ENCODE measurements at places on chromosomes 16 and 17. TPM values are rescaled to one million over a fixed set of nuclear protein-coding genes. Genes with fewer than 3 reads are reported as not detected.

GRCh38 chr17:40022961-40023541 lies 7.8 kb downstream of the CSF3 start:
- DNase-seq, result no peak

DNA sequence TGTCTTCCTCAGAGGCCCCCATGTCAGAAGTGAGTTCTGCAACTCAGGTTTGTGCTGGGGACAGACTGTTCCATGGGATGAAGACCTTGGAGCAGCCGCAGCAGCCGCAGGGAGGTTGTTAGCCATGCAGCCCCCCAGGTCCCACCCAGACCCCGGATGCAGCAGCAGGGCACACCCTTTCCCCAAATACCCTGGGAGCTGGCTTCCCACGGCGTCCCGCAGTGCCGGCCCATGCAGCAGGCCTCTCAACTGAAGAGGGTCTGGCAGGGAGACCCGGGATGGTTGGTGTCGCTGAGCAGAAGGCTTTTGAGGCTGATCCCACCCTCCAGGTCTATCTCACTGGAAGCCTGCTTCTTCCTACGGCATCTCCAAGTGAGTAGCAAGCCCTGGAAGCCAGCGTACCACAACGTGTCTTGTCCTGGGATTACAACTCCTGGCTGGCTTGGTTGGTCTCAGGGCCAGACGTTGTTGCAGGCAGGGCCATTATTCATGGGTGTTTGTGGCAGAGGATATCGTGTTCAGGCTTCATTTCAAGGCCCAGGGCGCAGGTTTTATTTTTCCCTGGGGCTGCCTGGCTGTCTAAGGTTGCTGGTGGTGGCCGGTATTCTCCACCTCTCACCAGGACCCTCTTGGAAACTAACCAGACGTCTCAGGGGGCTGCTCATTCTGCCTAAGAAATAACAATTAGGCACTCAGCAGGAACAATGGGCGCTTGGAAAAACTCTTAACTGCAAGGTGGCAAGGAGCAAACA lies 223.2 kb downstream of the C16orf95 start:
- no peak for DNase-seq

DNA sequence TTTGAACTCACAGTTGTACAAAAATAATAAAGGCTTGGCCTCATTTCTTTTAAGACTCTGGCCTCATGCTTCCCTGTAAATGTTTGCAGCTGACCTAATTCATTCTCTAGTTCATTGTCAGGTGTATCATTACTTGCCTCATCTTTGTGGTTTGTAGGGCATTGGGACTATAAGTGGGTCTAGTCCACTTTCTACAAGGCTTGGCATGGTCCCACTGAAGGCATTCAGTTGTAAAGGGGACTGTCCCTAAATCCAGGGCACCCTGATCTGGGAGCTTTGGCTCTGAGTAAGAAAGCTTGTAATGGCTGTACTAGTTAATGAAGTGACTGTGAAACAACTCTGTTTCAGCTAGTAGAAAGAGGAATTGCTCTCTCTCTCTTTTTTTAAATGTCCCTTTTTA lies 2.7 kb downstream of the KCTD2 start:
- no peak for DNase-seq

GRCh38 chr16:85826686-85827247 lies 27.3 kb downstream of the COX4I1 start:
- DNase-seq, result no peak

DNA sequence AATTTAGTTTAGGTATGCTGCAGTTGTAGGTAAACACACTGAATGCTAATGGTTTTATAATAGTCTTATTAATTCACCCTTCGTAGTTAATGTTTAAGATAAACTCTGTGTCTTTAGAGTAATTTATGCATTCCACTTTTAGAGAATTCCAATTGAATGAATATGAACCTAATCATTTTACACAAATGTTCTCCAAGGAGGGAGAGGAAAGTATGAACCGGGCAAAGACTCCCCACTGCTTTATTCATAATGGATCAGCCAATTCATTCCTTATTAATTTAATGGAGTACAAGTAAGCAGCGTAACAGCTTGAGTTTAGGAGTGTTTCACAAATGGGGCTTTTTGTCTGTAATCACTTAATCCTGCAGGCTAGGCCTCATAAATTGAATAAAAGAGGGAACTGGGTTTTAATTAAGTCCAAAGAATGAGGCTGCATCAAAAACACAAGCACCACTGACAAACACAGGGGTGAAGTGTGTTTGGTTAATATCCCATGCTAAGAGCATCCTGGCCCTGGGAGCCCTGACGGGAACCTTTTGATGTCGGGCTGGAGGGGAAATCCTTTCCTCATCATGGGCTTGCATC lies 375.7 kb upstream of the DYNLRB2 start:
- no peak for DNase-seq

- DNase-seq, result no peak
These were observed 18.8 kb downstream of the PCTP start for GRCh38 chr17:55769625-55770000.

- peak; percentile 58 for DNase-seq
These were observed at the start of gene METRNL for GRCh38 chr17:83079352-83079747. METRNL (plus strand) TSS chr17:83079609; CDS start chr17:83079816, 207 bp downstream.

DNA sequence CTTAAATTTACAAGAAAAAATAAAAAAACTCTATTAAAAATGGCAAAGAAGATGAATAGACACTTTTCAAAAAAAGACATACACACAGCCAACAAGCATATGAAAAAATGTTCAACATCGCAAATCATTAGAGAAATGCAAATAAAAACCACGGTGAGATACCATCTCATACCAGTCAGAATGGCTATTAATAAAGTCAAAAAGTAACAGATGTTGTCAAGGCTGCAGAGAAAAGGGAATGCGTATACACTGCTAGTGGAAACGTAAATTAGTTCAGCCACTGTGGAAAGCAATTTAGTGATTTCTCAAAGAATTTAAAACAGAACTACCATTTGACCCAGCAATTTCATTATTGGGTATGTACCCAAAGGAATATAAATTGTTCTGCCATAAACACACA lies 31.4 kb downstream of the CAPNS2 start:
- DNase-seq, result no peak

DNA sequence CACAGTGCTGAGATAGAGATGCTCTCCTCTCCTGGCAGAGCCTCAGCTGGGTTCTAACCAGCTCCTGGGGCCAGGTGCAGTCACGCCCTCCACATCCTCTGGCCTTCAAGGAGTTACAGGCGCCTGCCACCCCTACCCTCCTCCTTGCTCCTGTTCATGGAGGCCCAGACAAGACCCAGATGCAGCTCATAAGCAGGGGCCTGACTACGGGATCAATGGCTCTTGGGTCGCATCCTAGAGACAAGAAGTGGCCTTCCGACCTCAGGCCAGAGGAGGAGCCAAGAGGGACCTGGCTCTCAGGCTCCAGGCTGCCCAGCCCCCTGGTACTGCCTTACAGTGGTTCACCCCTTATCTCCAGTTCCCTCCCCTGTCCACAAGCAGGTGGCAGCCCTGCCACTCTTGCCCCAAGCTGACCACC lies 23.0 kb downstream of the ARHGAP27 start:
- no peak for DNase-seq

Gene DNAAF1
- 1.4 TPM for total RNA-seq

DNA sequence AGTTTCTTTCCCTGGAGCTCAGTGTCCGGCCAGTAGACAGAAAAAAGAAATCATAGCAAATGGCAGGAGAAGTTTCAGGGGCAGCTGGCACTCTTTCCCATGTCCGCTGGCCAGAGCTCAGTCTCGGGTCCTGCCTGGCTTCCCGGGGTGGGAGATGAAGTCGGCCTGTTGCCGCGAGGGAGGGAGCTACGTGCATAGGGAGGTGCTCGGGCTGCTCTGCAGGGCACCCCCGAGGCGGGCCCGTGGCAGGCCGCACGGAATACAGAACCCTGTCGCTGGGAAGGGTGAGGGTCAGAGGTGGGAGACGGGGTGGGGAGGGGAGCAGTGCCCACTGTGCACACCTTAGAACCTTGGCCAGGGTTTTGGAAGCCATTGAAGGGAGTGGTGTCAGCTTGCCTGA lies 78.3 kb upstream of the FOXF1 start:
- no peak for DNase-seq

- no peak for DNase-seq
These were observed 12.5 kb downstream of the CALCOCO2 start for GRCh38 chr17:48843187-48843900.

DNA sequence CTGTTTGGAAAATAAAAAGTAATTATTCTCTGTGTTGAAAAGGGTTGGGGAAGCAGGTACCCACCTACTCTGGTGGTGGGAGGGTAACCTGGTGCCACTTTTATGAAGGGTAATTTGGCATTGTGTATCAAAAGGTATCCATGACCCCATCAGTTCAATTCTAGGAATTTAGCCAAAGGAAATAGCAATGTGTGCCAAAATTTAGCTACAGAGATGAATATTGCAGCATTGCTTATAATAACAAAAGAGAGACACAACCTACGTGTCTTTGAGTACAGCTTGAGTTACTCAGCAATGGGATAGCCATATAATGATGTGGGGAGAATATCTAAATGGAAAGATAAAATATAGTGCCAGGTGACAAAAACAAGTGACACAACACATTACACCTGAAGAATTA lies 170.7 kb downstream of the NTN1 start:
- DNase-seq, result no peak

GRCh38 chr17:1736348-1737281 lies 6.1 kb upstream of the SERPINF2 start:
- DNase-seq, result no peak

- no peak for DNase-seq
These were observed 61.4 kb downstream of the KATNIP start for GRCh38 chr16:27611340-27611739.

DNA sequence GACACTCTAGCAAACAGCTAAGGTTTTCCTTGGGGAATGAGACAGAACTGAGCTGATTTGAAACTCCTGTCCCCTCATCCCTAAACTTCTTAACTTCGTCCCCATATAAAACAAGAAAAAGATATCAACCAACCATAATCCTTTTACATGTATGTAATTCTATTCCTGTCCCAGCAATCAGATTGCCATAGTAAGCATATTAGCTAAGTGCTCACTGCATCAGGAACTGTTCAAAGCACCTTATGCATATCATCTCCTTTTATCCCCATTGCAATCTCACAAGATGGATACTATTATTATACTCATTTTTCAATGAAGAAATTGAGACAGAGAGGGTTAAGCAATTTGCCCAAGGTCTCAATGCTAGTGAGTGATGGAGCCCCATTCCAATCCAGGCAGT lies 6.8 kb downstream of the KIF18B start:
- no peak for DNase-seq

Gene PPP1R1B
- total RNA-seq, result 0.89 TPM

Gene BRIP1
- 14.3 TPM for total RNA-seq

GRCh38 chr17:71316176-71316897 lies 804.5 kb upstream of the SOX9 start:
- DNase-seq, result no peak

DNA sequence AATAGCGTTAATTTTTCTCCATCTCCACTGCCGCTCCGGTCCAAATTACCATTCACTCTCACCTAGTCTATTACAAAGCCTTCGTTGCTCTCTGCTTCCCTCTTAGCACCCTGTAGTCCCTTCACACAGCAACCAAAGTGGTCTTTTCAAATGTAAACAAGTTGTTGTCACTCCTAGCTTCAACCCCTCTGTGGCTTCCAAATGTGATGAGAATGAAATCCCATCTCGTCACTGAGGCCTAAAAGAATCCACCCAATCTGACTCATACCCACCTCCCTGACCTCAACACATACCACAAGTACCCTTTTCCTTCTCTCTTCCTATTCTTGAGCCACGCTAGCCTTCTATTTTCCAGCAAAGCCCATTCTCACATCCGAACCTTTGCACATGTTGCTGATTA lies 2.2 kb upstream of the PELP1 start:
- no peak for DNase-seq

- no peak for DNase-seq
These were observed 79.0 kb downstream of the NETO2 start for GRCh38 chr16:47064775-47065174.

DNA sequence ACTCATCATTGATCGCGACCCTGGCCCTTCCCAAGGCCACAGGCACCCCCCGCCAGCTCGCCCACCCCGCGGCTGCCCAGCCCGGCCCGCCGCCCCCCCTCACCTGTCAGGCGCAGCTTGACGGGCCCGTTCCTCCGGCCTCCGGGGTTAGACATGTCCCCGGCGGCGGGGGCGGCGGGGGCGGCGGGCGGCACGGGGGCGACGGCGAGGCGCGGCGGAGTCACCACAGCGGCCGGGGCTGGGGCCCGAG lies 456 bp downstream of the SMURF2 start:
- DNase-seq, result peak; percentile 51

Gene TBC1D3I
- 1.9 TPM for total RNA-seq

Gene ADAM11
- 1.4 TPM for total RNA-seq

Gene KRT222
- 1.1 TPM for total RNA-seq

- no peak for DNase-seq
These were observed 159.1 kb upstream of the PLCG2 start for GRCh38 chr16:81620029-81620428.

GRCh38 chr17:11490171-11490755 lies 108.0 kb upstream of the DNAH9 start:
- no peak for DNase-seq

Gene TEKT3
- 2.8 TPM for total RNA-seq

DNA sequence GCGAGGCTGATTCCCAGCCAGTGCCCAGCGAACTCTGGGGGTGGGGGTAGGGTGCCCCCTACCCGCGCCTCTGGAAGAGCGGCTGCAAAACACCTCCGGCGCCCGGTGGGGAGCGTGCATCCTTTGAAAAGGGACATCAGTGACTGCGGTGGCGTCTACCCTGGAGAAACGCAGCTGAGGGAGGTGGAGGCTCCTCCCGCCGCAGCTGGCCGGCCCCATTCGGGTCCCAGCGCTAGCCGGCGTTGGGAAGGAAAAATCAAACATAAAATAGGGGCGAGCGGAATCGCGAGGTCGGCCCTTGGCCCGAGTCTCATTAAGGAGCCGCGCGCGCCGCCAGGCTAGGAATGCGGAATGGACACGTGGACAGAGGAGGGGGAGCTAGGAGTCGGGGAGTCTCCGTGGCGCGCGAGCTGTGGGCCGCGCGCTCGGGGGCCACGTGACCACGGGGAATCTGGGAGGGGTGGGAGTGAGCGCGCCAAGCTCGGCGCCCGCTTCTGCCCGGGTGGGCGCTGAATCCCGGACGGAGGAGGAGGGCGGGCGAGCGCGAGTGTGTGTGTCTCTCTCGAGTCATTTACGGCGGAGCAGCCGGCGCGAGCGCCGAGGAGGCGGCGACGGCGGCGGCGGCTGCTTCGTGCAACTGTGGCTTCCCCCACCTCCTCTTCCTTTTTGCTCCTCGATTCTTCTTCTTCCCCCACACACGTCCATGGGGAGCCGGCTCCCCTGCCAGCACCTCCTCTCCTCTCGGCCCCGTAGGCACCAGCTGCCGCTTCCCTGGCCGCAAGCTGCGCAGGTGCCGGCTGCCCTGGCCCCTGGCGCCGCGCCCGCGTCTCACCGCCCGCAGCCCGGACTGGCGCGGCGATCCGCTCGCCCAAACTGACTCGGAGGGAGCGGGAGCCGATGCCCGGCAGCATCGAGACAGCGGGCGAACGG lies at the start of gene TMEM132E:
TMEM132E (plus strand) TSS at position 566 of the 930 bp plus-strand sequence. CDS start 1,495 bp downstream, outside the sequence.
- peak; percentile 56 for DNase-seq

- DNase-seq, result no peak
These were observed 33.0 kb downstream of the CYB561 start for GRCh38 chr17:63413128-63413527.

Gene IRX3
- total RNA-seq, result 4.5 TPM

All from progenitor cell of endocrine pancreas (in vitro differentiated cells).